ENCODE measurements at places on chromosomes 7 and 10.

DNA sequence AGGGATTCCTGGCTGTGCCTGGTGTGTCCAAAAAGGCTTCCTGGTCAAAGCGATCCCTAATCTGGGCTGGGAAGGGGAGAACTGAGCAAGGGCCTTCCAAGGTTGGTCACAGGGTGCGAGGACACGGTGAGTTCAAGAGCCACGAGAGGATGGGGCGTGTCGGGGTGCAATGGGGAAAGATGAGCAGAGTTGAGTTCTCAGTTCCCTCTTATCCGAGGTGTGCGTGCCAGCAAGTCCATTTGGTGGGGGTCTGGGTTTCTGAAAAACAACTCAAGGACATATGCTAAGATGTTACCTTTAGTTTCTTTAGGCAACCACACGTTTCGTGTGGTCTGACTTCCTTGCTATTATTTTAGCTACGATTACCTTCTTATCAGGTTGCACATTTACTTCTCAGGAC lies 1.3 kb downstream of the ZNF775 start:
- no peak for DNase-seq

DNA sequence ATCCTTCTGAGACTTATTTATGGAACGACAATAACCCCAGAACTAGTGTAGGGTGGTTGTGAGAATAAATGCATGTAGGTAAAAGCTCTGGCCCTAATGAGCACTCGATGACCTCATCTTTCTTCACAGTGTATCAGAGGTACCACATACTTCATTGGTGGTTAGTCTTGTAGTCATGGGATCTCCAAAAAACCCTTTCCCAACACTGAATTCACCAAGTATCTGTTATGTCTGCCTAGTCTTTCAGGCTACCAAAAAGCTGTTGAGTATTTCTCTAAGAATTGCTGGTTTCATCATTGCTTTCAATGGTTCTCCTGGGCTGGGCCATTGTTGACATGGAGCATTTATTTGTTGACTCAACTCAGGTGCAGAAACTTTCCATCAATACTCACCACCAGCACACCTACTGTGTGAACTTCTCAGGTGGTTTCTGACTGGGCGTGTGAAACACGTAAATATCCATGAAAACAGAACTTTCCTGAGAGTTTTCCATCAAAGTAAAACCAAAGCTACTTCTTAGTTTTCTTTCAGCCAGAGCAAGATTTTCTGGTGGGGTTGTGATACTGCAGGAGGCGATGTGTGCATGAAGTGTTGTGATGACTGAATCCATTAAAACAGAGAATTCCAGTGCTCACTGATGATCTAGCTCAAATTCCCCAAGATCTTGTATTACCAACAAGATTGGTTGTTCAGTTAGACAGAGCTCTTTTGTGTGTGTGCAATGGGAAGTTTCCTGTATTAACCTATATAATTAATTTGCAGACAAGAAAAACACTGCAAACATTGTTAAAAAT lies 51.4 kb upstream of the SLC35B4 start:
- no peak for DNase-seq

GRCh38 chr10:101237081-101237981 lies 8.1 kb upstream of the LBX1 start:
- DNase-seq = no peak

DNA sequence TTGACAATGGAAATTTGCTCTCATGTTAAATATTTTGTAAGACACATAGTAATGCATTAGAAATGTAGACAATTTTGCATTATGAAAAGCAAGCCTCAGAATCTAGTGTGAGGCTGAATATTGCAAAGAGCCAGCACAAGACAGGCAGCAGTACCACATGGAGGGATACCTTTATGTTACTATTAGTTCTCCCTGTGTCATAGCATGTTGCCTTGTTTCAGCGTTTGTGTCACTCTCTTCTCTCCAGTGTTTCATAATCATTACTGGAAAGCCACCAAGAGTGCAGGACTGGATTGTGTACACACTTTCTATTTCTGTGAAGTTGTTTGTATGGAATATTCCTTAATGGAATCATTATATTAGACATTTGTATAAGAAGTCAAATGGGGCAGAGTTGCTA lies 8.5 kb downstream of the AHR start:
- DNase-seq = no peak

GRCh38 chr10:63583909-63584724 lies 62.9 kb downstream of the REEP3 start:
- DNase-seq = no peak

GRCh38 chr7:159017741-159018140 lies 126.9 kb downstream of the VIPR2 start:
- peak; percentile 32 for DNase-seq

DNA sequence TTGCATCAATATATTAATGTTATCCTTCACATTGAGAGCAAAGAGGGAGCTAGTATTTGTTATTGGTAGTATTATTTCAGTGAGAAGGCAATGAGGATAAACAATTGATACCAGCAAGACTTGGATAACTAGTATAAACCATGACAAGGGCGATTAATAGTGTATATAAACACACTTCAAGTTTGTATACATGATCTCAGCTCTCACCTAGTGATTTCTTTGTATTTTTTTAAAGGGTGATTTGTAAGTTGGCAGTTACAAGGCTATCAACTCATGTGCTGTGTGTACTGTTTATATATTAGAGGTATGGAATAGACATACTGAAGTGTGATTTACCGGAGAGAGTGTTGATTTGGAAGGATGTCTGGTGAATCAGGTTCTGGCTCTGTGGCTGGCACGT lies 88.0 kb downstream of the SNX10 start:
- DNase-seq = no peak

DNA sequence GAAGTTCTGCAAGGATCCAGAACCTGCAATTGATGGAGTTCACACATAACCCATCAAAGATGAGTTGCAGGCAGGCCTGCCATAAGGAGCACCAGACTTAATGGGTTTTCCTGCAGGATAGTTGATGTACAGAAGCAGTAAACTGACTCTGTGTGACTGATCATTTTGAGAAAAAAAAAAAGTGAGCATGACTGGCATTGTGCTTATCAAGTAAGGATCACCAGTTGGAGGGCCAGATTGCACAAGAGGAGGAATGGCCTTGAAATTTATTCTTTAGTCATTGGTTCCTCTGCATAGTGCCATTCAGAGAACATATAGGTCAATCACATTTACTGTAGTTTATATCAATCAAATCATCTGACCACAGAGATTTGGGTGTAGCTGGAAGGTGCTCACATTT lies 3.8 kb downstream of the CYP3A43 start:
- no peak for DNase-seq

- DNase-seq = no peak
These were observed 378.0 kb upstream of the PODXL start for GRCh38 chr7:131934452-131934851.

GRCh38 chr7:5282543-5283316 lies at the start of gene SLC29A4:
SLC29A4 (plus strand) TSS chr7:5282943; CDS start chr7:5287817, 4,874 bp downstream.
- DNase-seq = no peak

GRCh38 chr7:149780636-149781419 lies 7.4 kb upstream of the ZNF467 start:
- no peak for DNase-seq

DNA sequence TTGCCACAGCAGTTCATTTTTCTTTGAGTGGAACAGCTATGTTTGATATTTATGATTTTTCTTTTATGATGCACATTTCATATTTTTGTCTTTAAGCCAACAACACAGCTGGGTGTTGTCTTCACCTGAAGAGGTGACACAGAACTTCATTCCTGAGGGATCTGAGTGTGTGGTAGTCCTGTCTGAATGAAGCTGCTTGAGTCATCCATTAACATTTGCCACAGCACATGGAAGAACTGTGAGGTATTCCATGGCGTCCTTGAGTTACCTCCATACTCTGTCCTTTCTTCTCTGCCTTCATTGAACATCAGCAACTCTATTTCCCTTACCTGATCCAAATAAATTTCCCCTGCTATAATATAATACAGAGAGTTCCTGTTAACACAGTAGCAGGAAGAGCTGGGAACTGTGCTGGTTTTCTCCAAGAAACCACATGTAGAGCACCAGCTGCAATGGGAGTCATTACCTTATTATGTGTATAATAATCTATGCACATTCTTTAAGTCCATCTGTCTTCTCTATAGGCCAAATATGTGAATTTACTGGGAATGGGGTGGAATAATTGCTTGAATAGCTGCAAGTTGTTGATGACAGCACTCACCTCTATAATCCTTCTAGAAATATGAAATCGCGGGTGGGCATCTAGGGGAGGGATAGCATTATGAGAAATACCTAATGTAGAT lies 72.4 kb upstream of the TAC1 start:
- DNase-seq = no peak

DNA sequence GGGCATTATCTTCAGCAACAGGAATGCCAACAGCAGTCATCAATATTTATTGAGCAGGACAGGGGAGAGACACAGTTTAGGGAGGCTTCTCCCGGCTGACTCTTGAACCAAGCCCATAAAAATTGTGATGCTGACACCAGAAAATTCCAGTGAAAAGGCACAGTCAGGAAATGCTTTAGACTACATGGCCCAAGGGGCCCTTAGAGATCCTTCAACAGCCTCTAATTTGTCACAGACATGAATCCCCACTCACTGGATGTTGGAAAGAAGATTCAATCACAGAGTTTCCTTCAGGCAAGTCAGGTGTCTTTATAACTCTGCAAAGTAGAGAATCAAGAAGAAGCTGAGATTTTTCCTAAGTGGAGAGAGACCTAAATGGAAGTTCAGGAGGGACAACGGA lies 1.2 kb downstream of the GJC3 start:
- no peak for DNase-seq

DNA sequence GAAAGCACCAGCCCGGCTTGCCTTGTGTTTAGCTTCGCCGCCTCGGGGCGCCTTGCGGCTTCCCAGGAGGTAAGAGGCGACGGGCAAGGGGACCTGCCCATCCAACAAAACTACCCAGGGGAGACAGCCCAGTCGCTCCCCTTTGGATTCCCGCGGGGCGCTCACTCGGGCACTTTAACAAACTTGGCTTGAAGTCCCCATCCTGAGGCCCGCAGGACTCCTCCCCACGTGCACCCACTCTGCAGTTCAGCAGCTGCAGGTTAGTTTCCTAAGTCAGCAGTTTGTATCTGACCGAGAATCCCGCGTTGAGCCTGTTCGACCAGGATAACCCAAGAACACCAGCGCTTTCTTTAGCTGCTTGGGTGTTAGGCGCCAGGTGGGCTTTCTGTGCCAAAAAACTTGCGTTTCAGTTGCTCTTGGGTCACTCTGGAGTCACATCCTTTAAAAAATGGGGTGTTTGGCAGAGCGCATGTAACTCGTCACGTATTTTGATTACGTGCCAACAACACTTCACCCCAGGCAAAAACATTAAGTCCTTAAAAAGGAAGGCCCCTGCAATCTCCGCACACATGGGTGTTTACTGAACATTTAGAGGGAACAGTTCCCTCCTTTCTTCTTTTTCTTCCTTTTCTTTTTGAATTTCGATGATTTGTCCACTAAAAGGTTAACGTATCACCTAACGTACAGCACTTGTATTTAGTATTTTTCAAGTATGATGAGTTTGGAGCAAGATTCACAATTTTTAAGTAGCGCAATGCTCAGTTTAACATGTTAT lies 876 bp downstream of the DNAH11 start:
- DNase-seq = peak; percentile 10

DNA sequence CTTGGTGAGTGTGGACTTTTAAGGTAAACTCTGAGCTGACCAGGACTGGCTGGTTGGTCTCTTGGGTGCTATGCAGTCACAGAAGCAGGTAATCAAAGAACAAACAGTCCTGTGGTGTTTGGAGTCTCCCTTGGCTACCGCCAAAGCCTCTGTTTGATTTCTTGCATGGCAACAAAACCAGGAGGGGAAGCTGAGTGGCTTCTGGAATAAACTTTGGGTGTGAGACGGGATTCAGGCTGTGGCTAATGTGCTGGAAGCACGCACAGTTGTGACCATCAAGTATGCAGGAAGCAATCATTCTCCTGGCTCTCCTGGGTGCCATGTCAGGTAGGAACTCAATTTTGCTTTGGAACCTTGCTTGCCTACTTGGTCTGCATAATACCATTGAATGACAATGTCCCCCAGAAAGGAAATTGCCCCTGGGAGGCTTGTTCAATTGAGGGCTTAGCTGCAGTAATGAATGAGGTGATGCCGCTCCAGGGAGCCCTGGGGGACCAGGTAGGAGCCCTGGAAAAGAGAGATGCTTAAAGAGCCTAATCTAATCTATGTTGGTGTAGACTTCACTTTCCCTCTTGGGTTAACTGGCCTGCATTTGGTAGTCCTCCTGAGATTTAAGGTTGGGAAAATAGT lies at the start of gene CDHR3:
TSS of gene CDHR3 (plus strand) at position 227 of the 630 bp plus-strand sequence. CDS start at position 282, 55 bp downstream.
- DNase-seq = no peak

- DNase-seq = no peak
These were observed 41.6 kb downstream of the KMT2E start for GRCh38 chr7:105055621-105056020.

- DNase-seq = no peak
These were observed 1.2 kb downstream of the GPNMB start for GRCh38 chr7:23247603-23248335.

Data from stimulated activated naive CD8-positive, alpha-beta T cell treated with anti-CD3 and anti-CD28 coated beads, Interleukin-15, amount 100 ng/mL, for 72 hours (primary cell).